ENCODE measurements at places on chromosomes 6 and 20.

- no peak for DNase-seq
Measured at GRCh38 chr6:166025149-166025898, 142.3 kb downstream of the TBXT start.

GRCh38 chr6:39910744-39911143 lies 23.5 kb downstream of the MOCS1 start:
- no peak for DNase-seq

GRCh38 chr6:9514146-9514545 lies 900.7 kb downstream of the TFAP2A start:
- DNase-seq, result no peak

GRCh38 chr20:6726761-6727160 lies 40.7 kb upstream of the BMP2 start:
- no peak for DNase-seq

- no peak for DNase-seq
Measured at GRCh38 chr6:136517002-136517401, 33.2 kb downstream of the MAP7 start.

DNA sequence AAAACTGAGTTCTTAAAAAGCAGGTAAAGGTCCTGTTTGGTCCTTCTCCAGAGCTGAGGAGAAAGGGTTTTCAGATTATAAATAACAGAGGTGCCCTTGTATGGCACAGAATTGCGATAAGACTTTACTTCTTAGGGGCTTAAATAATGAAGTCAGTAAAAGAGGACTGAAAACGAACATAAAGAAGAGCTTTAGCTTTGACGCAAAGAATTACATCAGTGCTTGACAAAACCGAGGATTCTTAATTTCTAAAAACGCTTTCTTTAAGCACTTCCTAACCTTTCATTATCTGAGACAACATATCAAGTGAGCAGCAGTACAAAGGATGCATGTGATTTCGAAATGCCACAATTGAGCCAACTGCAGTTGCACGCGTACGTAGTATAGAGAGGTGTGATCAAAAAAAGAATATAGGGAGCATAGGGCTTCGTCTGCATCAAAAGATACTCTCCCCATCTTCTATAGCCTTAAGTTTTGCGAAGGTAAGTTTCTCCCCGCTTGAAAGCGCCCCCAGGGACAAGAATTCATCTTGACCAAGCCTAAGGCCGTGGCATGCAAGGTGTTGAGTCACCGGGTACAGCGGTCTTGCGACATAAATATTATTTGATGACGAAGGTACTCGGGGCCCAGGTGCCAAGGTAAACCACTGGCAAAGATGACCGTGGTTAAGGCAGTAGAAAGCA lies 778 bp upstream of the LOC128125822 start:
- peak; percentile 8 for DNase-seq

DNA sequence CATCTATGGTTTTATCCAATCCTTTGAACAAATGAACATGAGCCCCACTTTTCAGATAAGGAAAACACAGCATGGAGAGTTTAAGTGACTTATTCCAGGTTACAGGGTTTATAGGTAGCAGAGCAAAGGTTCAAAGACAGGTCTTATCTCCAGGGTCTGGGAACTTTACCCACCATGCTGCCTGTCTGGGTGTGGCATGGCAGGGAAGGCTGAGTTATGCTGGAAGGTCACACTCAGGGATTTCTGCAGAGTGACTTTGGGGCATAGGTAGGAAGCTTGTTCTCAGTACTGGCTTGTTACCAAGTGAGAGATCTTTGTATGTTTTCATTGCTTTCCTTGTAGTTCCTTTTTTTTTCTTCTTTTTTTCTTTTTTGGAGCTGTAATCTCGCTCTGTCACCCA lies 1.8 kb downstream of the ZNF831 start:
- no peak for DNase-seq

- no peak for DNase-seq
Measured at GRCh38 chr6:160315310-160315709, 32.9 kb upstream of the SLC22A3 start.

- DNase-seq, result no peak
Measured at GRCh38 chr6:12483712-12484111, 193.6 kb downstream of the EDN1 start.

DNA sequence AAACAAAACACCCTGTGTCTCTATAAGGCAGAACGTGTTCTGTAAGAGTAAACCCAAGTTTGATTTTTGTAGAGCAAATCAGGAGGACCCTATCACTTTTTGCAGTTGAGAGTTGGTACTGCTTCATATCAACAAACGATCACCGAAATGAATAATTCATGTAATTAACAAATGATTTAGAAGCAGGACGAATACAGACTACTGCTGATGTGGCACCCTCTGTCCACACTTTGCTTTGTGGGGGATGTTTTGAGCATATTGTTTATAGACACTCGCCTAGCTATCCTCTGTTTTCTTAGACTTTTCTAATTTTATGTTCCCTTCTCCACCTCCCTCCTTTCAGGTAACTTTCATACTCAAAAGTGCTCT lies 1.5 kb downstream of the CD2AP start:
- DNase-seq, result no peak

DNA sequence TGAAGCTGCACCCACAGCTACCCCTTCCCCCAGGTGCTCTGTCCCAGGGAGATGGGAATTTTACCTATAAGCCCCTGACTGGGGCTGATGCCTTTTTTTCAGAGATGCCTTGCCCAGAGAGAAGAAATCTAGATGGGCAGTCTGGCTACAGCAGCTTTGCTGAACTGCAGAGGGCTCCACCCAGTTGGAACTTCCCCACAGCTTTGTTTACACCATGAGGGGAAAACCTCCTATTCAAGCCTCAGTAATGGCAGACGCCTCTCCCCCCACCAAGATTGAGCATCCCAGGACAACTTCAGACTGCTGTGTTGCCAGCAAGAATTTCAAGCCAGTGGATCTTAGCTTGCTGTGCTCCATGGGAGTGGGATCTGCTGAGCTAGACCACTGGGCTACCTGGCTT lies 122.6 kb upstream of the MOCS1 start:
- DNase-seq, result no peak

DNA sequence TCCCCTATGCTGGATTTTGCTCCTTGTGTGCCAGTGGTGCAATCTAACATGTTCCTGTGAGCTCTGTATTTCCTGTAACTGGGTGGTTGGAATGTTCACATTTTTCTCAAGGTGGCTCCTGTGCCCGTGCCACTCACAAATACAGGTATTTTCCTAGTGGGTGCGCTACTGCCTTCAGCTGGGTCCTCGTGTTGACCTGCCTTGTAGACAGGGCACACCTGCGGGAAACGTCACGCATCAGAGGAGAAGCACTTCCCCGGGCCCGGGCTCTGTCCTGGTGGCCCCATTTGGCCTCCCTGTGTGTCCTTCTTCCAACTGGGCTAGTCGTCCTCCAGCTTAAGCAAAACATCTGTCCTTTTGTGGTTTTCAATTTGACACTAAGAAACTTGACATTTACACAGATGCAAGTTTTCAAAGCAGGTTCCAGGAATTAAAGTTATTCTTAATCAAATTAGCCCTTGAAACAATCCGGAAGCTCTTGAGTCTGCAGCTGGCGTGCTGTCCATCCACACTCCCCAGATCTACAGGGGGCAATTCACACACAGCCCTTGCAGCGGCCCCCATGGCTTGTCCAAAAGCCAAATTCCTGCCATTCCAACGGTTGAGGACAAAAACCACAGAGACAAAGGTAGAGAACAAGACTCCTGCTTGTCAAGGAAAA lies 275.1 kb downstream of the CDC5L start:
- no peak for DNase-seq

- no peak for DNase-seq
Measured at GRCh38 chr6:85436411-85436810, 13.5 kb upstream of the NT5E start.

GRCh38 chr20:20847814-20848213 lies 135.4 kb upstream of the RALGAPA2 start:
- DNase-seq, result no peak
